ENCODE measurements at places on chromosomes 2 and 18.

DNA sequence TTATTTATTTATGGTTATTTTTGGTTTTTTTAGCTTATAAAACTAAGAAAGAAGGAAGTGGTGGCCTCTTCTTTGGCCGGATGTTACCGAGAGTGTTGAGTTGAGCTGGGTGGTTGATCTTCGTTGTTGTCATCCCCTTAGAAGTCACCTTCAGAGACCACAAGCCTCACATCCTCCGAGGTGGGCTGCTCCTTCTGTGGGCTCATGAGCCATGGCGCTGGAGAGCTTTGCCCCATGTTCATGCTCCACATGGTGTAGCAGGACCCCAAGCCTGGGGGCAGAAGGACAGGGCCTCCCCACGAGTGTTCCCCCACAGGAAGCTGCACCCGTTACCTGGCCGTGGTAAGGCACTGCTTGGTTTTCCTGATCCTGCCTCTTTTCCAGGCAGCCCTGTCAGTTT, 23.4 kb downstream of the SNTG2 start:
- DNase-seq = no peak

DNA sequence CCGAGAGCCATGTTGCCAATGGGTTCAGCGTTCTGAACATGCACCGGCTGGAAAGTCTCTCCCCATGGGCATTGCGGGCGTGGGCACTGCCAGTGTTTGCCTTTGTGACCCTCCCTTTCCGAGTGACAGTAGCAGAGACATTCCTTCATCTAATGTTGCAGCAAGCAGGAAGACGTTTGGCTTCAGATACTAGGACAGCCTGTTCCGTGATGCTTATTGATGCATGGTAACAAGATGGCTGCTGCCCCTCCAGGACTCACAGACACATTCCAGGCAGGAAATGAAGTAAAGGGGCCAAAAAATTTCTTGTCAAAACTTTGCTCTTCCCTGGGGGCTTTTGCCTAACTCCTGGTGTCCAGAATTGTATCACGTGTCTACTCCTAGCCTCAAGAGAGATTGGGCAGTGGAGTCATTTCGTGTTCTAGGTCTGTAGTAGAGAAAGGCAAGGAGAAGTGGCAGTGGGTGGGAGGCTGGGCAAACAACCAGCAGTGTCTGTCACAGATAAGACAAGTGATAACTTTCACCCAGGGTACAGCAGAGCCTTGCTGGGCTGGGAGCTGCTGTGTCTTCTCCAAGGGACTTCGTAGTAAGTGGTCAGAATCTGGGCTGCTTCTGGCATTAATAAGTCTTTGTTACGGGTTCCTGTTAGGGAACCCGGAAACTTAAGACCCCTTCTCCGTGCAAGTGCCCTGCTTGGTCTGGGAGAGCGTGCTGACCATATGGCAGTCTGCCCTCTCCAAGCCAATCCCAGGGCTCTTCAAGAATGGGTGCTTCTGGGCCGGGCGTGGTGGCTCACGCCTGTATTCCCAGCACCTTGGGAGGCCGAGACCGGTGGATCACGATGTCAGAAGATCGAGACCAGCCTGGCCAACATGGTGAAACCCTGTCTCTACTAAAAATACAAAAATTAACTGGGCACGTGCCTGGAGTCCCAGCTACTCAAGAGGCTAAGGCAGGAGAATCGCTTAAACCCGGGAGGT, 93.5 kb downstream of the TFCP2L1 start:
- no peak for DNase-seq

DNA sequence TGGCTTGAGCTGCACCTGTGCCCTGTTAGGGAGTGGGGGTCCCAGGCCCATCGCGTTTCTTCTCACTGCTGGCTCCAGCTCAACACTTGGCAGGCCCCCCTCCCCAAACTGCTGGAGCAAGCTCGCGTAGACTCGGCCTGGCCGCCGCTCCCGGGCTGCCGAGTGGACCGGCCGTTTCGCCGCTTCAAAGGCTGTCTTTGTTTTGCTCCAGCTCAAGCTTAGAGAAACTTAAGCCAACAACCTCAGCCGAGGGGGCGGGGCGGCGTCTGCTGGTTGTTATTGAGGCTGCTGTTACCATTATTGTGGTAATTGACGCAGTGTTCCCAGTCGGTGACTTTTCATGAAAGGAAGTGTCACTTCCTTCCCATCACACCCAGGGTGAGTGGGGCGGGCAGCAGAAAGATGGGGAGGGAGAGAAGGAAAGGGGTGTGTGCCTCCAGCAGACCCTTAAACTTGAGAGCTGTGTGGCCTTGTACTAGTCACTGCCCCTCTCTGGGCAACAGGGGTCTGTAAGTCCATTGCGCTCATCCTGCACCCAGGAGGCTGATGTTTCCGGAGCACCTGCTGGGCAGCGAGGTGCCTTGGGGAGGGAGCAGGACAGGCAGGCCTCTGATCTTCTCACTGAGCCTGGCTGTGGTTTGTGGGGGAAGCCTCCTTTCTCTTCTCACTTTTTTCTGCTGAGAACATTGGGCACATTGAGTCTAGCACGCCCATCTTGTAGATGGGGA, 2.1 kb downstream of the ARID5A start:
- peak; percentile 73 for DNase-seq

GRCh38 chr2:64838817-64839216, 150.4 kb upstream of the SLC1A4 start:
- DNase-seq = no peak

DNA sequence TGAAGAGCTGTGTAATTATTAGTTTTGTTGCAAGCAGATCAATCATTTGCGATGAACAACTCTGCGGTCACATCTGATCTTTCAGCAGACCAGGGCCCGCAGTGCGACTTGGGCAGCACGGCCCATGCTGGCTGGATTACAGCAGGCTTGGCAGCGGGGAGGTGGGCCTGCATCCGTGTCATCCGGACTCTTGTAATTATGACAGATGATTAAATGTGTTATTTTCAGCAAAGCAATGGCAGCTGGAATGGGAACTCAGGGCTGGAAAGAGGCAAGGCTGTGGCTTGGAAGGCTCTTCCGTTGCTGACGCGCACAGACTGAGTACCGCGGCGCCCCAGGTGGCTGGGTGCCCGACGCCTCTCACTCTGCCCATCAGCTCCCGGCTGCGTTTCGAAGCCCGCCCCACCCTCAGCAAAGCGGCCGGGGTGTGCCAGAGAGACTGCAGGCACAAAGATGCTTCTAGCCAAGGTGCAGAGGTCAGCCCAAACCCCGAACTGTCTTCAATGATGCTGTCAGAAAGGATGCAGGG, 397.4 kb upstream of the SALL3 start:
- DNase-seq = no peak

- no peak for DNase-seq
These were observed 87.2 kb downstream of the STPG4 start for GRCh38 chr2:47067788-47068407.

DNA sequence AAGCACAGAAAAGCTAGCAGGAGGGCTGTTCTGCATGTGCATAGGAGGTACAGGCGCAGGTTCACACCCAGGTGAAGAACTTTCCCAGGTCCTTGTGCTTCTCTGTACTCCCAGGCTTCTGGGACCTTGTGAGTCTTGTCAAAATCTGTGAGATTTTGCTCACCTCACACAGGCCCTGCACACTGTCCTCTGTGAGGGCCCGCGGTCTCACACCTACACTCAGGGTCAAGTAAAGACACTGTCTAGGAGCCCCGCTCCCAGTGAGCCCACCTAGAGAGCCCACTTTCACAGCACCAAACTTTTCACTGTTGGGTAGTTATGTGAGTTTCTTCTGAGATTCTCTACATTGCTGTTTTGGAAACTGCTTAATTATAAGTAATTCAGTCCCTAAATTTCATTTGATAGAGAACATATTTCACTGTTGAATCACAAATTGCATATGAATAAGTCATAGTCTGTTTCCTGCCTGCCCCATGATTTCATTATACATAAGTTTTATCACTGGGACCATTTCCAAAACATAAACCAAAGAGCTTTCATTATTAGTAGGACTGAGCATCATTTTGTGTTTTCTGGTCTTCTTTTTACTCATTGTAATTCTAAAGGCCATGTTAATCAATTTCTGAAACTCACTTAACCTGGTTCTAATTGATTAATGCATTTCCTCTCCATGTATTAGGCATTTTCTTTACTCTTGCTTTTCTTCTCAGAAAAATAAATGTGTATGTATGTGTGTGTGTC, 234.2 kb upstream of the SPOPL start:
- no peak for DNase-seq

DNA sequence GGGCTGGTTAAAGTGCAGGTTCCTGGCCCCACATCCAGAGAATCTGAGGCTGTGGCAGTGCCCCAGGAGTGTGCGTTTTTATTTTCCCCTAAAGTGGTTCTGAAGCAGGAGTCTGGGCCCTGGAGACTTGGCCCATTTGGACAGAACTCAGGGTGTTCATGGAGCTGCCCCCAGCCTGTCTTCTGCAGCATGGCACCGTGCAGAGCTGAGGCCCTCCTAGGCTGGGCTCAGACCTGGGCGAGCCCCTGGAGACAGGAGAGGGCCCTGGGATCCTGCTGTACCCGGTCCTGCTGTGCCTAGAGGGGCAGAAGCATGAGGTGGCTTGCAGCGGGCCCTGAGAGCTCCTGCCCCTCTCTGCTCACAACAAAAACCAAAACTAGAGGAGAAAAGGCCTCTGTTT, 58.8 kb upstream of the B3GNT7 start:
- DNase-seq = no peak

DNA sequence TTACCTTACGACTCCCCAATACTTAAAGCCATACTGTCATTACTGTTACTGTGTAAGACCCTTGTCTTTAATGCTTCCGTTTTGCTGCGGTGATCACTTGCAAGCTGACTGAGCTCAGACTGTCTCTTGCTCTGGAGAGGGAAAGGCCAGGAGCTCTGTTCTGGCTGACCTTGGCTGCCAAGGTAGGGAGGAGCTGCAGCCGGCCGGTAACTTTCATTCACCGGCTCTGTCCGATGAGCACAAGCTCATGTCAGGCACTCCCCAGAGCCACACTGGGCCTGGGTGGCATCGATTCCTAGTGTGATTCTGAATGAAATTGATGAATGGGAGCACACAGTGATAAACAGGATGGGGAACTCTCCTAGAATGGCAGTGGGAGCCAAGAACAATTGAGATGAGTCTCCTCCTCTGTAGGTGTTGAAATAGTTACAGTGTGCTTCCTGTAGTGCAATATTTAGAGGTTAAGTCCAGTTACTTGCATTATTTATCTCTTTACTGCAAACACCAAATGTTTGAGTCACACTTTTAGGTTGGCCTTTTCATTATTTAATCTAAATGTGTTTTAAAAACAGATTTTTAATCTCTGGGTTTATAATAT, 100.9 kb downstream of the ATP9B start:
- DNase-seq = no peak

DNA sequence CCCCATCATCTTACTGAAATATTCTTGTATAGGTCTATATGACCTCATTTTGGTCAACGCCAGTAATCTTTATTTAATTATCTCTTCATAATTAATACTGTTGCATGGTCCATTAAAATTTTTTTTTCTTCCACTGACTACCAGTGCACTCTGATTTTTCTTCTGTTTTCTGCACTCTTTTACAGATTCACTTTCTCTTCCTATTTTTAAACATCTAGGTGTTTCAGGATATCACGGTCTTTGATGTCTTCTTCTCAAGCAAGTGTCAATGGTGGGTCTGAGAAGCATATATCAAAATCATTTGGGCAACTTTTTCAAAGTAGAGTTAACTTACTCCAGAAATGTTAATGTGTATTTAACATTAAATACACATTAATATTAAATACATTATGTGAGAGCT, 51.4 kb downstream of the CCDC141 start:
- no peak for DNase-seq

DNA sequence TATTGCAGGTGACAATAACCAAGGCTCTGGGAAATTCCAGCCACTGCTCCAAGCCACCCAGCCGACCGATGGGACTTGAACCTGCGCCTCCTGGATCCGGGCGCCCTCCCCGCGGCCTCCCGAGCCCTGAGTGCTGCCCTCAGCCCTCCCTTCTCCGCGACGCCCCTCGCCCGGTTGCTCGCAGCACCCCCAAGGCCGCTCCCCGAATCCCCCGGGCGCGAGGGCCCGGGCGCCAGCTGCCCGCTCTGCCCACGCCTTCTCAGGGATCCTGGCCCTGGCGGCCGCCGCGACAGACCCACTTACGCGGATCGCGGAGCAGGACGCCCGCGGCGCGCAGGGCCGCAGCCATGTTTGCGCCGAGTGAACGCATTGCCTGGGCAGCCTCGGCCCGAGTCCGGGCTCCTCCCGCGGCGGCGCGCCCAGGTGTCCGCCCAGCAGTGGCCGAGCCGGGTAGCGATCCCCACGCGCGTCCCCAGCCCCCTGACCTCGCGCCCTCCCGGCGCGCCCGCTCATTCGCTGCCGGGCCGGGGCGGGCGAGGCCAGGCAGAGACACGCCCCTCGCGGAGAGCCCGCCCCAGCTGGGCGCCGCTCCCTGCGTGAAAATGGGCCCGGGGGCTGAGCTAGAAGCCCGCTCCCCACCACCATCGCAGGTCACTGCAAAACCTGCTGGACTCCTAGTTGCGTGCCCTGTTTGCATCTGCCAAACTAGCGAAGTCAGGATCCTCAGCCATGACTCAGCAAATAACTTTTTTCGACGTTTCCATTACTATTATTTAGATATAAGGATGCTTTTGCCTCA, at the start of gene FECH:
FECH (minus strand) TSS at position 452 of the 799 bp plus-strand sequence; CDS start at position 370, 82 bp downstream.
- DNase-seq = peak; percentile 87

- no peak for DNase-seq
These were observed 35.3 kb downstream of the MYOM1 start for GRCh38 chr18:3184275-3184963.

DNA sequence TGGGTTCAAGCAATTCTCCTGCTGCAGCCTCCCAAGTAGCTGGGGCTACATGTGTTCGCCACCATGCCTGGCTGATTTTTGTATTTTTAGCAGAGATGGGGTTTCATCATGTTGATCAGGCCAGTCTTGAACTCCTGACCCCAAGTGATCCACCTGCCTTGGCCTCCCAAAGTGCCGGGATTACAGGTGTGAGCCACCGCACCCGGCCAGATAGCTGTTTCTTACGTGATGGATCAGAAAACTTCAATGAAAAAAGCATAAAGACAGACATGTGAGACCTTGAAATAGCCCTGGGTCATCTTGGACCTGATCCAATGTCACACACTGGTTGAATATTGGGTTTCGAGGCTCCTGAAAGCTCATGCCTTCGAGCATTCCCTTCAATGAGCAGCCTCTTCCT, 66.7 kb upstream of the RTN4 start:
- no peak for DNase-seq

DNA sequence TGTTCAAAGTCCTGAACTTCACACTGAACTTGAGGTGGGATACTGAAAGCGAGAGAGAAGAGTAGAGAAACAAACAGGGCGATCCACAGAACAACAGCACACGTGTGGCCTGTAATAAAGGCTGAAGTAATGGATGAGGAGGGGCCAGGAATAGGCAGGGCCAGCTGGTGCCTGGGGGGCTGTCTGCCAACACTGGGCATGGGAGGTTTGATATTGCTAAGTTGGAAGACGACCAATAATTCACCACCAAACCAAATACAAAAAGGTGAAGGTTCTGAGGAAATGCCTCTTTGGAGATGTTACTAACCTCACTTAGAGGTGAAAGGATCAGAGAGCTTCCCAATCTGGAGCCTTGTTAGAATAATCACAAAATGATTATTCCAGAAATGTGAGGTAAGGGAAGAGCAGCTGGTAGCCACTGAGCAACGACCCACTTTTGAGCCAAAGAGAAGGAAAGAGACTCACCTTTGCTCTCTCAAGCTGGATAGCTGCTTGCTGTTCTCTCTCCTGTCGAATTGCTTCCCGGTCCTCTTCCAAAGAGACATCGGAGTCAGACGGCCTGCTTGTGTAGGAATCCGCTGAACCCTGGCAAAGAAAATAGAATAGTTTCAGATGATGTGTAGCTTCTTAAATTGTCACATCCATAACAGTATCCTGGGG, 54.7 kb upstream of the ARL5A start:
- no peak for DNase-seq

- DNase-seq = peak; percentile 46
These were observed 55.6 kb downstream of the THADA start for GRCh38 chr2:43540021-43540779.
